Astrocyte of the cerebellum (primary cell): ENCODE measurements at places on chromosomes 12 and 14.
A peak's percentile ranks its signal among the peaks of the same experiment; 100 is the strongest.

GRCh38 chr14:102786768-102787167 lies 9.5 kb downstream of the TRAF3 start:
- no peak for DNase-seq

GRCh38 chr14:39033371-39033770 lies 69.7 kb downstream of the SEC23A start:
- DNase-seq, result no peak

- no peak for DNase-seq
Observed at GRCh38 chr14:52840877-52841276, 49.5 kb upstream of the GNPNAT1 start.

GRCh38 chr14:49926803-49927202 lies 33.9 kb downstream of the ARF6 start:
- no peak for DNase-seq

- peak; percentile 76 for DNase-seq
Observed at GRCh38 chr14:58107947-58108552, 44.0 kb downstream of the ARMH4 start.

DNA sequence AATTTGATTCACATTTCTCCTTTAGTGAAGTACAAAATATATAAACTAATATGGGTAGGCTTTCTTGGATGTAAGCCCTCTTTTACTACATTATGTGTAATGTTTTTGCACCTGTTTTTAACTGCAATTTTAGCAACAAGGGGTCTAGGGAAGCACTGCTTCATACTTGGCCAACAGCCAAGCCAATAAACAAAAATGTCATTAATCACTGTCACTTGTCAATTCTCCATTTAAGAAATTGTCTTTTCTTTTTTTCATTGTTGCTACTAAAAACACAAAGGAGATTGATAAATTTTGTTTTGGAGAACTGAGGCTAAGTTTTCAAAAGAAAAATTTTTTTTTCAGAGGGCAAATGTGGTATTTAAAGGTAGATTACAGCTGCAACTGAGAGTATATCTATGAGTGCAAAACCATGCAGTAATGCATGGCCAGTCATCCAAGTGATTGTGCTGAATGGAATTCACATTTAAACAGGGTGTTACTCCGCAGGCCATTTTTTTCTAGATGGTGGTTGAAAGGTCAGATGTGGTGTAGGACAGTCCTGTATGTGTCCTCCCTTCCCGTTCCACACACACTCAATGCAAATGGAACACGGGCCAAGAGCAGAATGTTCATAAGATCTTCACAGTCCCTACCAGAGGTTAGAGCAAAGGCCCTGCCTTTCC lies 503.0 kb upstream of the LMO3 start:
- peak; percentile 9 for DNase-seq

DNA sequence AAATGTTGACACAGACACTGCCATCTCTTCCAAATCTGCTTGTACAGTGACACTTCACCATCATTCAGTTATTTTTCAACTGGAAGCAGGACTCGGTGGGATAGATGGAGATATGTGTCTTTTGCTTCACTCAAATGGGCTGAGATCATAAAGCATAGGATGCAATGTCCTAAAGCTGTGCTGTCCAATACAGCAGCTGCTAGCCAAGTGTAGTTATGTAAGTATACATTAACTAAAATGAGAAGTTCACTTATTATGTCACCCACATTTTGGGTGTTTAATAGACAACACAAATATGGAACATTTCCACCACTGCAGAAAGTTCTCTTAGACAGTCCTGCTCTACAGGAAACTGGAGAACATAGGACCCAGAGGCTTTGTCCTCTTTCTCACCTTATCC lies 43.6 kb downstream of the AREL1 start:
- DNase-seq, result no peak

DNA sequence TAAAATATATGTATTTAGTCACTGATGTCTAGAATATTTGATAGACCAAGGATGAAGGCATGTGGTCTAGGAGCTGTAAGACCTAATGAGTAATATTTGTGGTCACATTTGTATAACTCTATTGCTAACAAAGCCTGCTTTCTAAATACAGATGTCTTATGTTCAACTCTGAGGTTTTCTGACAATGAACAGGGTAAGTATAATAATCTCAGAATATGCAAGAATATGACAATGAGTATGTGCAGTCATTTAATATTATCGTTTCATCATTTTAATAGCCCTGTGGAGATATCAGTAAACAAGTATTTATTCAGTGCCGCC lies 389.6 kb downstream of the LRIG3 start:
- DNase-seq, result peak; percentile 59

DNA sequence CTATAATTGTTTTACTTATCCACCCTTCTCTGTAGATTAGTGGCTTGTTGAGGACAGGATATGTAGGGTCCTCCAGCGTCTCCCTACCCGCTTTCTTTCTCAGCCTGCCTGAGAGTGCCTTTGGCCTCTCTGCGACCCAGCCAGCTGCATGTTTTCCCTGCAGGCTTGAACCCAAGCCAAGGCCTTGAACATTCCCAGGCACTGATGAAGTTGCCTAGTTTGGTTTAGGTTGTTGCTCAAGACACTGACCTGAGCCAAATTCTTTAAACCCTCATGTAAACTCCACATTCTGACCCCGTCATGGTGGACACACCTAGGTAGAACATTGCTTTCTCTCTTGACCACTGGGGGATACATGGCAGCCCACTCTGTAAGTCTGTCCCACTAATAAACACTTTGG lies 33.4 kb upstream of the TXNRD1 start:
- peak; percentile 86 for DNase-seq

DNA sequence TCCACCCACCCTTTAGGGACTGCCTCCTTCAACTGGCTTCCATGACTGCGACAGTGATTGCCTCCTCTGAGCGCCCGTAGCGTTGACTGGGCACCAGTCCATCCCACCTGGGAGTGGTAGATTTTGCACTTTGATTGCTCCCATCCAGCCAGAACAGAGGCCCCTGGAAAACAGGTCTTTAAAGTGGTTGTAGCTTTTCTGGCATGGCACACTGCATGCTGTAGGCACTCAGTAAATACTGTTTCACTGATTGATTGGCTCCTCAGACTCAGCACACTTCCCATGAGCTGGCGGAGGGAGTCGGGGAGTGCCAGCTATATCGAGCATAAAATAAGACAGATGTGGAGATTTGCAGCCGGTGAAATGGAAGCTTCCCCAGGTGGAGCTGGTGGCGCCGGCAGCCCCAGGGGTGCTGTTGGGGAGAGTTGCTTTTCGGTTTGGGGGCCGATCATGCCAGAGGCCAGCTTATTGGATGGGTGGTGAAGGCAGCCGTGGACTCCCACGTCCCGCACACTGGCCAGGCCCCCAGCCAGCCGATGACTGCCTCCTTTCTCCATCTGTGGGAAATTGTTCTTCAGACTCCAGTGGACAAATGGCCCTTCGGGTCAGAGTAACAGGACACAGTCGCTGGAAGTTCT lies 200.2 kb downstream of the TSPAN9 start:
- DNase-seq, result no peak

GRCh38 chr12:123898673-123899072 lies 74.0 kb downstream of the CCDC92 start:
- DNase-seq, result no peak

- DNase-seq, result no peak
Observed at GRCh38 chr12:122097927-122098756, 19.6 kb downstream of the MLXIP start.

GRCh38 chr12:2058837-2059236 lies 6.0 kb downstream of the CACNA1C start:
- DNase-seq, result no peak

GRCh38 chr14:26606729-26607312 lies 9.0 kb upstream of the NOVA1 start:
- no peak for DNase-seq

DNA sequence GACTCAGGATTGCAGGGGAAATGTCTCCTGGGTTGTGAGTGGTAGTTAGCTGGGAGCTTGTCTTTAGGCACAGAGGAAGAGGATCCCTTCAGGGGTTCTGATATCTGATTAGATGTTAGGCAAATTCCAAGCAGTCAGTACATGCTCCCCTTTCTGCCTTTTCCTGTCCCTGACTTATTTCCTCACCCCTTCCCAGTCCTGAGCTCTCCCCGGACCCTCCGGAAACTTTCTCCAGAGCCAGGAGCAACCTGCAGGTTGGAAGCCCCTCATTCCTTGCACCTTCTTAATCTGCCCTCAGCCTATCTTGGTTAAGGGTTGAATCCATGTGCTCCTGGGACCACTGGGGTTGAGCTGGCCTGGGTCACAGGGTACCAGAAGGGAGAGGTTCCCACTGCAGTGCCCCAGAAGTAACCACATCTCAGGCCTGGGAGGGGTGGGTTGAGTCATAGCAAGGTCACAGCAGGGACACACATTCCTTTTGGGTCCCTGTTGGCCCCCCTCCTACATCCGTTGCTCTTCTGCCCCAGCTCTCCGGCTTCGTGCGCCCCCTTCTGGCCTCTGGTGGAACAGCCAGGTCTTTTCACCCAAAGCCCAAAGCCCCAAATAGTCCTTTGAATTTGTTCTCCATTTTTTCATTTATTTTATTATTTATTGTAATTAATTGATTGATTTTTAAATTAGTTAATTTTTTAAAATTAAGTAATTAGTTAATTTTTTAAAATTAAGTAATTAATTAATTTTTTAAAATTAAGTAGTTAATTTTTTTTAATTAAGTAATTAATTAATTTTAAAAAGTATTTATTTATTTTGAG lies 1.8 kb downstream of the IGFBP6 start:
- DNase-seq, result peak; percentile 79
